ENCODE measurements at places on chromosomes 12 and 14.

DNA sequence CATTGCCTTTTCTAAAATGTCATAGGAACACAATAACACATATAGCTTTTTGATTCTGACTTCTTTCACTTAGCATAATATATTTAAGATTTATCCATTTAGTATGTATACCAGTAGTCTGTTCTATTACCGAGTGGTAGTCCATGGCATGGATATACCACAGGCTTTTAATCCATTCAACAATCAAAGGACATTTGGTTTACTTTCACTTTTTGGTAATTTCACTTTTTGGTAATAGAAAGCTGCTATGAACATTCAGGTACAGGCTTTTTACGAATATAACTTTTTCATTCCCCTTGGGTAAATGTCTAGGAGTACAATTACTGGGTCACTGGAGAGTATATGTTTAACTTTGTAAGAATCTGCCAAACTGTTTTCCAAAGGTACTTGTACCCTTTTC is 100.7 kb upstream of the PRICKLE1 start:
- no peak for DNase-seq

GRCh38 chr12:24172031-24172772 is 222.7 kb upstream of the SOX5 start:
- DNase-seq: no peak

DNA sequence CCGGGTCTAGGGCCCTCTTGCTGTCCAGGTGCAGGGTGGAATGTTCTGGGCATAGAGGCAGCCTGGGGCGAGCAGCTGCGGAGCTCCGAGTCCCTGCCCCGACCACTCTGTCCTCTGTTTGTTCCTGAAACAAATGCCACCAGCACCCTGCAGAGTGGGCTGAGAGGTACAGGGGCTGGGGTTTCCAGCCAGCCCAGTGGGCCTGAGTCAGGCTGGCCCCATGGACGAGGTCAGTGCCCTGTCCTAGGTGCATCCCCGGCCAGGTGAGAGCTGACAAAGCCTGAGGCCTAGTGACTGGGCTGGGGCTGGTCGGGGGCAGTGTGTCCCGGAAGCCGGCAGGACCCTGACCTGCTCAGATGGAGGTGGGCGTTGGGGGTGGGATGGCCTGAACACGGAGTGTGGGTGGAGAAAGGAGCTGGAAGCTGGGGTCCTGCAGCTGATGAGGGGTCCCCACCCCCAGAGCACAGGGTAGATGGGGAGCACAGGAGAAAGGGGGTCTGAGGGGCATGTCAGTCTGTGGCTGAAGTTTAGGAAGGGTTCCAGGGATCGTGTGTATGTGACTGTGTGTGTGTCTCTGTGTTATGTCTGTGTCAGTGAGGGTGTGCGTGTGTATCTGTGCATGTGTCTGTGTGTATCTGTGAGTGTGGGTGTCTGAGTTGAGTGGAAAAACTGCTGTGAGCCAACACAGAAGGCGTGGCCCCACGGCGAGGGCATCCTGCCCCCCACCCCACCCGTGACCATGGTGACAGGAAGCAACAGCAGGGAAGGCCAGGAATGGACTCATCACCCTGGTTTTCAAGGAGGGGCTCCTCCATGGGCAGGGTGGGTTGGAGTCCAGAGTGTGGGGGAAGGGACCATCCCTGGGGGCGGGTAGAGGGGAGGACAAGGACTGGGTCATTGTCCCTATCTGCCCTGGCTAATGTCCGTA is 2.4 kb upstream of the CRIP1 start:
- DNase-seq: no peak

DNA sequence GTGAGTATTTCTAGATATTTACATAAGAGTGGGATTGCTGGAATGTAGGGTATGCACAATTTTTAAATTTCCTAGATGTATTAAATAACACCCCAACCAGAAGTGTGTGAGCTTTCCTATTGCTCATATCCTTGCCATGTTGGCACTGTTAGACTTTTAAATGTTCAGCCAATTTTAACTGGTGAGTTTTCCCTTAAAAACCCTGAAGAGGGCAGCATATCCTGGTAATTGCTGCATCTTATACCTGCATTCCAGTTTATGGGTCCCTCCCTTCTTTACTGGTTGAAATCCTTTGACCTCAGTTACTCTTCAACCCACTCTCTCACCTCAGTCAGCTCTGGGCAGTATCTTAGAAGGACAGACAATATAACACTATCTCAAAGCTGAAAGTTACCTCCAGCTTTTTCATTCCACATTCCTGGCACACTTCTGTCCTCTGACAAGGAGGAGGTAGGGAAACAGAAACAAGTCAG is 270.6 kb downstream of the PAWR start:
- no peak for DNase-seq

DNA sequence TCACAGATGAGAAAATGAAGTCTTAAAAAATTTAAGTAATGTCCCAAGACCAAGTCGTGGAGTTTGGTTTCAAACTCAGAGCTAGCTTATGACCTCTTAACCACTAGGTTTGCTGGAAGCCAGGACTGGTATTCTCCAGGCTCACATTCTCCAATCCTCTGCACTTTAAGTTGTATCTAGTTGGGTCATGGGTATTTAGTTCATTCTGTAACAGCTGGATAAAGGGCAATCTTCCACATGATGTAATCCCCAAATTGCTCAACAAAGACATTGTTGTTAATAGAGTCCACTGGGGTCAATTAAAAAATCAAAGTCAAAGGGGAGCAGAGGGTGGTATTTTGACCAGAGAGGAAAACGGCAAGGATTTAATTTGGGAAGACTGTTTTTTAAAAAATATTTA is 17.8 kb upstream of the GAS2L3 start:
- DNase-seq: no peak

- no peak for DNase-seq
Measured at GRCh38 chr12:42511656-42512055, 77.9 kb downstream of the PRICKLE1 start.

DNA sequence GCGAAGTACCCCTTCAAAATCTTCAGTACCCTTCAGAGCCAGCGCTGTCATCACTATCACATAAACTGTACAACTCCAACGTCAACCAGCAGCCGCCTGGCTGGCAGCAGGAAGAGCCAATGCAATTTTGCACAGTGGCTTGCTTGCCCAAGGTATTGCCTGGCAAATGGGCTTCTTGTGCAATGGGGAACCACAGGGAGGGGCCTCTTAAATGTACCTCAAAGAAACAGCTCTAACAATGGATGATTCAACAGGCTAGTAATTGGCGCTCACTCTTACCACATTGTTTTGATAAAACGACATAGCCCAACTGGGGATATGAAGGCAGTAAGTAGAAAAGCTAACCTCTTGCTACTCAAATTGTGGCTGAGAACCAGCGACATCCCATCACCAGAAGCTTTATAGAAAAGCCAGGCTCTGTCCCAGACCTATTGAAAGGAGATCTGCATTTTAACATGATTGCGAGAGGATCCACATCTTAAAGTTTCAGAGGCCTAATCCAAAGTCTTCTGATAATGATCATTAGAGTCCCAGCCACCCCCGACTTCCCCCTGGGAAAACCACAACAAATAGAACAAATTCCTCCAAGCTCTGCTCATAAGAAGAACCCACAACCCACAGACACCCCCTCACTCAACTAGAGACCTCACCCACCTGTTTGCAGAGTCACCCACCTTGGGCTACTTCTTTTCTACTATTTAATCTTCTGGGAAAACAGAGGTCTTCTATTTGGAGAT is 125.3 kb upstream of the HIF1A start:
- DNase-seq: no peak

GRCh38 chr12:120757226-120757742 is 31.7 kb downstream of the ACADS start:
- no peak for DNase-seq

- DNase-seq: no peak
Measured at GRCh38 chr12:89701606-89702206, 6.9 kb downstream of the ATP2B1 start.

DNA sequence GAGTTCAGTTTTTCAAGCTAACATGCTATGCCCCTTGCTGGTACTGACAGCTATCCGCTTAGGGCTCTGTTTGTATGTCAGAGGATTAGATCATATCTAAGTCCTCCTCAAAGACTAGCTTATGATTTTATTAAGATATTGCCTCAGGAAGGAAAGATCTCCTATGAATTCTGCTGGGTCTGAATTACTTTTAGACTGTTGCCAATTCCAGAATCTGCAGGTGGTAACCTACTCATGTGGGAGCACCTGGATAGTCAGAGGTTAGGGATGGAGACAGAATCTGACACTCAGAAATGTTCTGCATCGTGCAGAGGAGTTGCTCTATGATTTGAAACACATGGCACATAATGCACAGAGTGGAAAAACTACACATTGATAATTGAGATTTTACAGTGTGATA is 843.4 kb downstream of the SLC6A15 start:
- no peak for DNase-seq

- no peak for DNase-seq
Measured at GRCh38 chr14:61256826-61257468, 24.2 kb downstream of the TMEM30B start.

- no peak for DNase-seq
Measured at GRCh38 chr14:32567543-32568384, 238.7 kb downstream of the AKAP6 start.

- no peak for DNase-seq
Measured at GRCh38 chr12:15831315-15831978, 42.3 kb upstream of the EPS8 start.

GRCh38 chr12:96495155-96495554 is 5.8 kb downstream of the CFAP54 start:
- no peak for DNase-seq

DNA sequence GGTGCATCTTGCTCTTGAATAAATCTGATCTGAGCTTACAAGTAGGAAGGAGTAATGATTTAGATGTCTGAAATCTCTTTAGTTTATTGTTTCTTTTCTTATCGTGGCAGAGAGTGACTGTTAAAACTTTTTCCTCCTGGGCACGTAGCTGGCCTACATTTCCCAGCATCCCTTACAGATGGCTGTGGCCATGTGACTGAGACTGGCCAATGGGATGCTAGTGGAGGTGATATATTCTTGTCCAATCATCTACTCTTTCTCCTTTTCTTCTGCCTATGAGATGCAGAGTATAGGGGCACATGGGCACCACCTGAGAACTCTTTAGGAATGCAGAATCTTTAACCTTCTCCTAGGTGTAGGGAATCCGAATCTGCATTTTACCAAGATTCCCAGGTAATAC is 237.3 kb downstream of the RGS6 start:
- DNase-seq: no peak

DNA sequence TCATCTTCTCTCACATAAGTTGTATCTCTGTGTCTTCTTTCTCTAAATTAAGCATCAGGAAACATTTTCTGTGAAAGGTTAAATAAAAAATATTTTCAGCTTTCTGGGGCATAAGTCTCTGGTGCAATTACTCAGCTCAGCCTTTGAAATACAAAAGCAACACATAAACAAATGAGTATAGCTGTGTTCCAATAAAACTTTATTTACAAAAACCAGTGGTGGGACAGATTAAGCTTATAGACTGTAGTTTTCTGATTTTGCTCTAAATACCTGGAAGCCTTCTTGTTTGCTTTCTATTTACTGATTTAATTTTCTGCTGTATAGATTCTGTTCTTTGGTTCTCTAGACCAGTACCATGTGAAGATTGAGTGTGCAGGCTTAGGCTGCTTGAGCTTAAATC is 655.1 kb downstream of the VRK1 start:
- no peak for DNase-seq

- no peak for DNase-seq
Measured at GRCh38 chr14:74584951-74585350, 27.1 kb downstream of the LTBP2 start.

- no peak for DNase-seq
Measured at GRCh38 chr12:23561364-23562345, 387.8 kb downstream of the SOX5 start.

DNA sequence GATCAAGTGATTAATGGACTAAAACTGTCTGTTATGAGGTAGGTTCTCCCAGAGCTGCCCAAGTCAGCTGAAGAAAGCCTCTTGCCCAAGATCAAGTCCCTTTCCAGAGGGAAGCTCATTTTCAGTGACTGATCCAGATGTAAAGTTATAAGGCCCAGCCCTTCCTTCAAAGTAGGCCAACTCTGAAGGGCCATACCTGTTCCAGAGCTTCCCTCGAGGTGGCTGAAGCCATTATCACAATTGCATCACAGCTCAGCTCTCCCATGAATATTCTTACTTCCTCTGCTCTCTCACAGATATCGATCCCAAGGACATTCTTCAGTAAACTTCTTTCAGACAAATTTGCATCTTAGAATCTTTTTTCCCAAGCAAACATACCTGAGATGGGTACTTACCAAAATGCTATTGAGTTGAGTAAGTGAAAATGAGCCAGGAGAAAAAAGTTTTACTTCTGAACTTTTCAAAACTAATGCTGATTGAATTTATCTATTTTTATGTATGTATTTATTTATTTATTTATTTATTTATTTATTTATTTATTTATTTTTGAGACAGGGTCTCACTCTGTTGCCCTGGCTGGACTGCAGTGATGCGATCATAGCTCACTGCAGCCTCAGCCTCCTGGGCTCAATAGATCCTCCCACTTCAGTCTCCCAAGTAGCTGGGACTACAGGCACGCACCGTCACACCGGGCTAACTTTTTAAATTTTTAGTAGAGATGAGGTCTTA is 42.6 kb upstream of the USP15 start:
- no peak for DNase-seq

DNA sequence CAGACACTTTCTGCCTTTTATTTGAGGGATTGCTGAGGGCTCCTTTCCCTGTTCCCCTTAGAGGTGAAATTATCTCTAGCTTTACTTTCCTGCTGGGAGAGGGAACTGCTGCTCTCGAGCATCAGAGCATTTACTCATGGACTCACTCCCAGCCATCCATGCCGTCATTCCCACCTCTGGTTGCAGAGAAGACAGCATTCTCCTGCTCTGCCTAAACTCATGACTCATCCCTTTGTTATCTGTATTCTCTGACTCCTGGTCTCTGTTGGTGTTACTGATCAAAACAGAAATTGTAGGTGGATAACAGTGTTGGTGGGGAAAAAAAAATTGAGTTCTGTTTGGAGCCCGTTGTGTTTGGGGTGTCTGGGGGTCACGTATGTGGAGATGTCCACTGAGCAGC is 159.3 kb downstream of the TTC8 start:
- DNase-seq: no peak

- DNase-seq: no peak
Measured at GRCh38 chr12:29428633-29429032, 47.7 kb upstream of the ERGIC2 start.

- no peak for DNase-seq
Measured at GRCh38 chr14:93939304-93940229, 12.4 kb downstream of the FAM181A start.

GRCh38 chr12:45557016-45557415 is 172.5 kb upstream of the ARID2 start:
- DNase-seq: no peak

DNA sequence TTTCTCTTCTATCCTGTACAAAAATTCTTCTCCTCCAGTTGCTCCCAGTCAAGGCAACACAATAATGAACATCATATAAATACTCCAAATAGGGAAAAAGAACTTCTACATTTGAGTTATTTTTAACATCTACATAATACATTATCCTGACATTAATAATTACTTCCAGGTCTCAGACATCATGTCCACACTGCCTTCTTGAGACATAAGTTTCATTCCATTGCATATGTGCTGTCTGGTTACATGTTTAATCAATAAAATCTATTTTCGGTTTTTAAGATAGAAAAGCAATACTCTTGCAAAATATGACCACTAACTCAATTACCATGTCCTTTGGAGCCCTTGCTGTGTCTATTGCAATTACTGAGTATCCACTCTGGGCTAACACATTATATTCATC is 881.9 kb downstream of the GALC start:
- DNase-seq: no peak
